ENCODE measurements at places on chromosomes 3 and 15. TPM values are rescaled to one million over a fixed set of nuclear protein-coding genes. Genes with fewer than 3 reads are reported as not detected.

CAMK1 gene
- total RNA-seq = 17.1 TPM

LRRC34 gene
- total RNA-seq = 6.6 TPM

LIPC gene
- 5.9 TPM for total RNA-seq

MEX3B gene
- 22.4 TPM for total RNA-seq

CHRFAM7A gene
- 0.96 TPM for total RNA-seq

GPR62 gene
- 0.12 TPM for total RNA-seq

DENND4A gene
- 17.5 TPM for total RNA-seq

WNT7A gene
- total RNA-seq = not detected

KBTBD12 gene
- 0.29 TPM for total RNA-seq

SAMD7 gene
- total RNA-seq = not detected

ASB14 gene
- not detected for total RNA-seq

DNAJA4 gene
- total RNA-seq = 4.6 TPM

UNC13C gene
- total RNA-seq = 7.7 TPM

CCK gene
- 1.1 TPM for total RNA-seq

VGLL3 gene
- total RNA-seq = 2.0 TPM

KIF15 gene
- total RNA-seq = 17.0 TPM

HDC gene
- not detected for total RNA-seq

CD200R1 gene
- total RNA-seq = not detected

ISLR2 gene
- 0.14 TPM for total RNA-seq

BBX gene
- 61.2 TPM for total RNA-seq

PLCB2 gene
- total RNA-seq = 2.5 TPM

GPR171 gene
- total RNA-seq = not detected

IL5RA gene
- 0.11 TPM for total RNA-seq

LRRIQ4 gene
- total RNA-seq = 0.31 TPM

NR2E3 gene
- total RNA-seq = not detected

P2RY1 gene
- total RNA-seq = 2.1 TPM

SELENOT gene
- total RNA-seq = 69.0 TPM

DUOX1 gene
- 1.6 TPM for total RNA-seq

SERINC4 gene
- 0.36 TPM for total RNA-seq

PPP1R14D gene
- 1.5 TPM for total RNA-seq

STRA6 gene
- 17.9 TPM for total RNA-seq

KLHDC8B gene
- total RNA-seq = 38.7 TPM

GPR27 gene
- 6.7 TPM for total RNA-seq

MBD4 gene
- 32.5 TPM for total RNA-seq

FOXL2NB gene
- not detected for total RNA-seq

TTLL13 gene
- 0.69 TPM for total RNA-seq
